Fibroblast of the conjunctiva (primary cell): ENCODE measurements at places on chromosomes 16 and 17.
A peak's percentile ranks its signal among the peaks of the same experiment; 100 is the strongest.

DNA sequence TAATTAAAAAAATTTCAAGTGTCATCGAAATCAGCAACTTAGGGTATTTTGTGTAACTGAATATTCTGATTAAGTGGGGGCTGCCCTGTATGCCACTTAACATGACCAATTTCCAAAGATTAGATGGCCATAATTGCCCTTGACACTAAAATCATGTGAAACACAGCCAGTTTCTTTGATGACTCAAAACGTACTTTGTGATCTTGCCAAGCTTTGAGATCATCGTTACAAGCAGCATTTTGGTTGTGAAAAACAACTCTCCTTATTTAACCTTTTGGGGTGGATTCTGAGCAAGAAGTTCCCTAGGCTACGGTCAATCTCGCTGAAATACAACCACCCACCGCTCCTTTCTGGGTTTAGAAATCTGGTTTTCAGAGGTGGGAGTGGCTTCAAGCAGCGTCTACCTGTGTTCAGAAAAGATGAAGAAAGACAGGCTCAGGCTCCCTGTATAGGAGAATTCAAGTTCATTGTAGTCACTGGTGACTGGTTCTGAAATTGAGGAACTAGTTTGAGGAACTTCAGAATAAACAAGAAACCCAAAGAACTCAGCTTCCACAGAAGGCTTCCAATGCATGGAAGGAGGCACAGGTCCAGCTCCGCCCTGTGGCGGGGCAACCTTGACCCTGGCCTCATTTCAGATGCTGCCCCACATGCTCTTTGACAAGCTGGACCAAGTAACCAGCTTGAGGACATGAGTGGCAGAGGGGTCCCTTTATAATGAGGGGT, 9.4 kb downstream of the MAP3K14 start:
- DNase-seq, result peak; percentile 87

GRCh38 chr17:73833775-73834488, 189.7 kb upstream of the SDK2 start:
- DNase-seq, result no peak

DNA sequence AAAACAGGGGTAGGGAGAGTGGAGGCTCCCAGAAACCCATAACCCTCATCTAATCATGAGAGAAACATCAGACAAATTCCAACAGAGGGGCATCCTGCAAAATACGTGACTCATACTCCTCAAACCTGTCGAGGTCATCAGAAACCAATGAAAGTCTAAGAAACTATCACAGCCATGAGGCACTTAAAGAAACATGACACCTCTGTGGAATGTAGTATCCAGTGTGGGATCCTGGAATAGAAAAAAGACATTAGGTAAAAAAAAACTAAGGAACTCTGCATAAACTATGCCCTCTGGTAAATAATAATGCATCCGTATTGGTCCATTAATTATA, 16.4 kb downstream of the CDH5 start:
- DNase-seq, result no peak

GRCh38 chr16:47142486-47142820, 1.3 kb downstream of the NETO2 start:
- no peak for DNase-seq

DNA sequence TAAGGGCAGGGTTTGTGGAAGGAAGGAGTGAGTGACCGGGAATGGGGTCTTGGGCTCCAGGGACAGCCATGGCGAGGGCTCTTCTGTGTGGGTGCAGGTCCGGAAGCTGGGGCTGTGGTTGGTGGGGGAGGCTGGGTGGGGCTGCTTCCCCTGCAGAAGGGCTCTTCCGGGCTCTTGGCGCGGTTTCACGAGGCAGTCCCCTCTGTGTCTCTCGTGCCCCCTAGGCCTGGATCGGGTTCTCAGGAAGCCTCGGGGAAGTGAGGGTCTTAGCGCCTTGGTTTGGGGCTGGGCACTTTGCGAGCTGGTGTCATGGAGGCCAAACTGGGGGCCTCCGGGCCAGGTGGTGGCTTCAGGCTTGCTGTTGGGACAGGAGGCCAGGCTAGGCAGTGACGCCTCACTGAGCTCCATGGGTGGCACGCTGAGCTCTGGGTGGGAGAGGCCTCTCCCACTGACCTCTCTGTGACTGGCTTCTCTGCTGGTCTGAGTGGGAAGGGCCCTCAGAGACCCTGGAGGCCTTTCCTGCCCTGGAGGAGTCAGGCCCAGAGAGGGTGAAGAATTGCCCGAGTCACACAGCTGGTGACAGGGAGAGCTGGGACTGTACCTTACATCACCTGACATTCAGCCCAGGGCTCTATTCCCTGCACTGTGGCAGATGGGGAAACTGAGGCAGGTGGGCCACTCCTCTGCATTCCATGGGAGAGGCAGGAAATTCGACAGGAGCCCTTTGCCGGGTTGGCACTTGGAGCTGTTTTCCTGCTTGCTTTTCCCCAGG, 8.2 kb downstream of the ADCY7 start:
- DNase-seq, result no peak

DNA sequence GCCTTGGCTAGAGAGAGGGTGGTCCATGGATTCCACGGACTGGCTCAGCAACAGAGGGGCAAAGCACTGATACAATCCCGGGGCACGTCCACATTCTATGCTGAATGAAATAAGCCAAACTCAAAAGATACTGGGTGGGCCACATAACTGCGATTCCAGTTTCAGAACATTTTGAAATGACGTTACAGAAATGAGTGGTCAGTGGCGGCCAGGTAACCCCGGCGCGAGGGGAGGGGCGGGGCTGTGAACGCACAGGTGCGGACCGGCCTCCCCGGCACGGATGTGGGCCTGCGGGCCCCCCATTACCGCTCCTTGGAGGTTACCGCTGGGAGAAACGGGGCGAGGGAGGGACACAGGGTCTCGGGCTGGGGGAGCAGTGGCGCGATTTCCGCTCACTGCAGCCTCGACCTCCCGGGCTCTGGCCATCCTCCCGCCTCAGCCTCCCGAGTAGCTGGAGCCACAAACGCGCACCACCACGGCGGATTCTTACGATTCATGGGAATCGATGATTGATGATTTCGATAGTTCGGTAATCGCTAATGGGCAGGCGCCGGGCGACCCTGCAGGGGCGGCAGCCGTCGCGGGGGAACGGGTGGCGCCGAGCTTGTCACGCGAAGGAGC, 559 bp downstream of the MVD start:
- no peak for DNase-seq

- DNase-seq, result no peak
These were observed 407.3 kb downstream of the UTP18 start for GRCh38 chr17:51667706-51668083.

DNA sequence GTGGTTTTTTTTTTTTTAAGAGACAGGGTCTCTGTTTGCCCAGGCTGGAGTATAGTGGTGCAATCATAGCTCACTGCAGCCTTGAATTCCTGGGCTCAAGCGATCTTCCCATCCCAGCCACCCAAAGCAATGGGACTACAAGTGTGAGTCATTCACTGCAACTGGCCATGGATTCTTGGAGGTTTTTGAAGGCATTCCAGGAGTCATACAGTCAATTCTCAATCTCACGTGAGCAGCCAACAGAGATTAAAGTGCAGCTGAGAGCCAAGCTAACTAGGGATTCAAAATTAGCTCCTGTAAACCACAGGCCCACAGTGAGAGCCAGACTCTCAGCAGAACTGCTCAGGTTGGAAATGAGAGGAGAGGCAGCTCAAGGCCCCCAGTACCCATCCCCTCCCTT, 30.2 kb downstream of the XPO6 start:
- peak; percentile 77 for DNase-seq

DNA sequence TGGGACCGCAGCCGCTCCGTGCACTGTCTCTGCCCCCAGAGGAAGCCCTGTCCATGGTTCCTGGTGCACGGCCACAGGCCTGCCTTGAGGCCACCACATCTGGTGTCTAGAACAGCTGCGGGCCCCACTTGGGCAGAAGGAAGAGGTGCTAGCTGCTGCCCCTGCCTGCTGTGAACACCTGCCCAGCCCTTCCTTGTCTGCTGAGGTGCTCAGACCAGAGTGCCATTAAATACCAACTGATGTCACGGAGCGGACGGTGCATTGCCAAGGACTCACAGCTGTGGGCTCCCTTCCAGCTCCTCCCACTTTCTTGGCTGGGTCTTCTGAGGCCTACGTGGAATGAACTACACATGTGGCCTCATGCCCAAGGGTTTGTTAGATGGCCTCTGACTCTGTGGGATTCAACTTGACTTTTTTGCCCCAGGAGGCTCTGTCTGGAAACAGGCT, 146.1 kb downstream of the RAB11FIP4 start:
- DNase-seq, result no peak

- no peak for DNase-seq
These were observed 1.1 kb upstream of the GIT1 start for GRCh38 chr17:29590411-29591145.
